Bladder microvascular endothelial cell (primary cell): ENCODE measurements at places on chromosomes 3 and 15. TPM values are rescaled to one million over a fixed set of nuclear protein-coding genes. Genes with fewer than 3 reads are reported as not detected.

GP5 gene
- 0.06 TPM in 1 of 2 replicates, not detected in the other for total RNA-seq

CCR8 gene
- not detected in 2 replicates for total RNA-seq

PRTG gene
- 1.8 and 3.9 TPM in 2 replicates for total RNA-seq

CSTA gene
- not detected in 2 replicates for total RNA-seq

TLR9 gene
- total RNA-seq, result under 0.01 and 0.06 TPM in 2 replicates

ARGFX gene
- not detected in 2 replicates for total RNA-seq

PROS1 gene
- 11.5 and 16.3 TPM in 2 replicates for total RNA-seq

THBS1 gene
- total RNA-seq, result 2,994 and 14,705 TPM in 2 replicates
